ENCODE measurements at places on chromosomes 1 and 21. TPM values are rescaled to one million over a fixed set of nuclear protein-coding genes. Genes with fewer than 3 reads are reported as not detected.

TSPEAR gene
- polyA plus RNA-seq = 0.55 TPM

- H3K36me3 ChIP-seq = no peaks in the 10 kb centered on the region
- peaks cover 26% of the 10 kb centered on the region for H3K27me3 ChIP-seq
- H3K4me3 ChIP-seq = peak overlapping the region; percentile 4
- no peak for DNase-seq
Observed at GRCh38 chr1:50112193-50112592, 3.5 kb downstream of the ELAVL4 start.

DNA sequence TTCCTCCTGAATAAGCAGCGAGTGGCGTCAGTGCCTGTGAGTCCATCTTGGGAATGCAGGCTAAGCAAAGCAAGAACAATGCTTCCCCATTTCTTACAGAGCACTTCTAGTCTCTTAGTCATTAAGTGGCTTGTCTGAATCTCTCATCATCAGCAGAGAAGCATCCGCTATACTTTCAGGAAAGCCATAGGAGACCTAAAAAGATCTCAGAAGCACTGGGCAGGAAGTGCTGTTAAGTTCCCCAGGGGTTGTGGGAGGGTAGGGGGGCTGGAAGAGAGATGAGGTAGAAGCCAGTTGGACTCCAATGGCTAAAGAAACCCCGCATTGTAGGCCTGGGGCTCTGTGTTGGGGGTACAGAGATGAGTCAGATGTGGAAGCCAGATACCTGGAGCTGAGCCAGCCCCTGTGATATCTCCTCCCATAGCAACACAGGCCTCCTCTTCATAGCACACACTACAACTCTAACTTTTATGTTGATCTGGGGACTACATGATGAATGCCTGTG, 44.9 kb downstream of the SYT6 start:
- peak; percentile 24 for DNase-seq
- no peaks in the 10 kb centered on the region for H3K27me3 ChIP-seq
- H3K4me3 ChIP-seq = no peak overlapping the region
- H3K4me1 ChIP-seq = peaks cover 25% of the 10 kb centered on the region
- no peak overlapping the region for H3K27ac ChIP-seq

DNA sequence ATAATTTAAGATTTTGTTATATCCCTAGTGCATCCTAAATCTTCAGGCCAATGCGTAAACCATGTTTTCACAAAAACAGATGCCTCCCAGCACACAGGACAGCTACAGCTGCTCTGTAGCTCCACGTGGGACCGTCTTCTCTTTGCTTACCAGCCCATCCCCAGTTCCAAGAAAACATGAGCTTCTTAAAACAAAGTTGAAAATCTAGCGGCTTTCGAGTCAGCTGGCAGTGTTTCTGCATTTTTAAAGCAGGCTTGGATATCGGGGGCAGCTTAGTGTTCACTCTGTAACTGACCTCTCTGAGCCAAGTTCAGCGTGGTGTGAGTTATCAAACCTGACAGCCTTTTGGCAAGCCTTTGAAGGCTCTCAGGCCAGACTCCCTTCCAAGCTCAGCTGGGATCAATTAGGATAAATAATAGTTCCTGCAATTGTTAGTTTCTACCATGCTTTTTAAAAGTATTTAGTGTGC, 881.5 kb downstream of the LTN1 start:
- no peaks in the 10 kb centered on the region for H3K36me3 ChIP-seq
- peak; percentile 28 for DNase-seq
- no peak overlapping the region for H3K27ac ChIP-seq

DNA sequence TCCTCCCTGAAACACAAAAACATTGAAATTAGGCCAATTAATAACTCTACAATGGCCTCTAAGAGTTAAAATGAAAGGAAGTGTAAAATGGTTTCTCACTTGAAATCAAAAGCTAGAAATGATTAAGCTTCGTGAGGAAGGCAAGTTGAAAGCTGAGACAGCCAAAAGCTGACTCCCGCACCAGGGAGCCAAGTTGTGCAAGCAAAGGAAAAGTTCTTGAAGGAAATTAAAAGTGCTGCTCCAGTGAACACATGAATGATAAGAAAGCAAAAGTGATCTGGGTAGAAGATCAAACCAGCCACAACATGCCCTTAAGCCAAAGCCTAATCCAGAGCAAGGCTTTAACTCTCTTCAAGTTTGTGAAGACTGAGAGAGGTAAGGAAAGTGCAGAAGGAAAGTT, 22.8 kb downstream of the CYYR1 start:
- no peak overlapping the region for H3K4me3 ChIP-seq
- H3K36me3 ChIP-seq = no peaks in the 10 kb centered on the region
- DNase-seq = no peak
- no peaks in the 10 kb centered on the region for H3K4me1 ChIP-seq

- H3K4me1 ChIP-seq = no peaks in the 10 kb centered on the region
- no peak overlapping the region for H3K4me3 ChIP-seq
- no peaks in the 10 kb centered on the region for H3K27me3 ChIP-seq
- H3K36me3 ChIP-seq = no peaks in the 10 kb centered on the region
- DNase-seq = no peak
Observed at GRCh38 chr1:247908766-247909165, 11.3 kb upstream of the OR2T8 start.

DNA sequence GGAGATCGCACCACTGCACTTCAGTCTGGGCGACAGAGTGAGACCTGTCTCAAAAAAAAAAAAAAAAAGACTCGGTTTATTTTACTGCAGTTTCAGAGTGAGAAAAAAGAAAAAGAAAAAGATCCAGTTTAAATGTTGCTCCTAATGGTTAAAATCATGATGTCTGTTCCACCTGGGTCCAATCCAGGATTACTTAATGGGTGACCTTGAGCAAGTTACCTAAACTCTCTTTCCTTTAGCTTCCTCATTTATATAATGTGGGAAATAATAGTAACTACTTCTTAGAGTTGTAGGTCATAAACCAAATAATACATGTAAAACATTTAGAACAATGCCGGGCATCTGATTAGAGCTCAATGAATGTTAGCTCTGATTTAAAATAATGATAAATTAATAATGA, 19.4 kb upstream of the RNF11 start:
- H3K27me3 ChIP-seq = no peaks in the 10 kb centered on the region
- no peak overlapping the region for H3K27ac ChIP-seq
- no peaks in the 10 kb centered on the region for H3K36me3 ChIP-seq
- H3K4me1 ChIP-seq = no peaks in the 10 kb centered on the region
- no peak overlapping the region for H3K4me3 ChIP-seq

- H3K4me1 ChIP-seq = no peaks in the 10 kb centered on the region
- no peak overlapping the region for H3K27ac ChIP-seq
- DNase-seq = no peak
- H3K36me3 ChIP-seq = no peaks in the 10 kb centered on the region
- H3K4me3 ChIP-seq = no peak overlapping the region
Observed at GRCh38 chr1:98288494-98288893, 367.7 kb upstream of the DPYD start.

DNA sequence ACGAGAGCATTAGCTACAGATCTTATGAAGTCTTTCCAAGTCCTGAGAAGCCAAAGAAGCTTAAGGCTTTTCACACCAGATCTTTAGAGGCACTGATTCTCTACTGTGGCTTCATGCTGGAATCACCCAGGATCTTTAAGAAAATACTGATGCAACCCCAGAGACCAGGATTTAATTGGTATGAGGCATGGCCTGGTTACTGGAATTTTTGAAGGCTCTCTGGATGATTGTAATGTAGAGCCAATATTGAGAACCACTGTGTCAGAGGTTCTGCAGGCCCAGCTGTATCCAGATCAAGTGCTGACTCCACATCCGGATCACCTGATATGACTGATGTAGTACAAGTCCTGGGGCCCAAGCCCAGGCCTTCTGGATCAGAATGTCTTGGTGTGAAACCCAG, 105.7 kb downstream of the PLPPR5 start:
- H3K27ac ChIP-seq = no peak overlapping the region
- no peak overlapping the region for H3K4me3 ChIP-seq
- H3K27me3 ChIP-seq = no peaks in the 10 kb centered on the region
- no peak for DNase-seq

DNA sequence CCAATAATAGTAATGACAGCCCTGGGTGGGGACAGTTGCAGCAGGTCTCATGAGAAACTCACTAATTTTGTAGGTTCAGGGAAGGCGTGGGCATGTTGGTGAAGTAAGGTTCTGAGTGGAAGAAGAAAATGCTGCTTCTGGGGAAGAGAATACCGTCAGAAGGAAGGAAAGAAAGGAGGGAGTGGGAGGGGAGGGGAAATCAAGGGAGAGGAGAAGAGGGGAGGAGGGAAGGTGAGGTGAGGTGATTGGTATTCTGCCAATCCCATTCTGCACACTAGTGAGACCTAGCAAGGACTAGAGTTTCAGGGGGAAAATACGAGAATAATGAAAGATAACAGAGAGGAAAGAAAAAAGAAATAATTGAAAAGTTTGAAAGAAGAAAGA, 32.4 kb upstream of the MGST3 start:
- no peak for DNase-seq
- H3K4me3 ChIP-seq = peak overlapping the region; percentile 82
- peaks cover 5% of the 10 kb centered on the region for H3K4me1 ChIP-seq
- peaks cover 10% of the 10 kb centered on the region for H3K27me3 ChIP-seq
- no peaks in the 10 kb centered on the region for H3K36me3 ChIP-seq

GRCh38 chr1:192488058-192488457, 87.5 kb upstream of the RGS1 start:
- no peaks in the 10 kb centered on the region for H3K4me1 ChIP-seq
- no peak overlapping the region for H3K27ac ChIP-seq
- H3K4me3 ChIP-seq = no peak overlapping the region
- no peaks in the 10 kb centered on the region for H3K27me3 ChIP-seq

DNA sequence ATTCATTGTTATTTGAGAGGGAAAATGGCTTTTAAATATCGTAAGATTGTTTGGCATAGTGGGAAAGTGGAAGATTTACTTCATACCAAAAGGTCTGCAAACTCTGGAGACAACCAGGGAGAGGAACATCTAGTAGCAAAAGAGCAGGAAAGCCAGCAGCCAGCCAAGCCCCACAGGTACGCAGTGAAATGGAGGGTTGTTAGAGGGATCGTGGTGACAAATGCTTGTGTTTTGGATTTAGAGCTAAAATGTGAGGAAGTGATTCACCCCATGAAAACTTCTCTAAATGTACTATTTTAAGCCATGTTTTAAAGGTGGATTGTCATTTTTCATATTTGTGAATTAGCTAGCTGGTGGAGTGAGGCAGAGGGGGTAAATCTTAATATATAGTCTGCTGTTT, 69.3 kb downstream of the RPS6KC1 start:
- no peaks in the 10 kb centered on the region for H3K36me3 ChIP-seq

- H3K27me3 ChIP-seq = no peaks in the 10 kb centered on the region
- peaks cover 29% of the 10 kb centered on the region for H3K4me1 ChIP-seq
- no peak for DNase-seq
- no peaks in the 10 kb centered on the region for H3K36me3 ChIP-seq
- H3K27ac ChIP-seq = no peak overlapping the region
Observed at GRCh38 chr1:4269952-4270570, 370.0 kb upstream of the C1orf174 start.

DNA sequence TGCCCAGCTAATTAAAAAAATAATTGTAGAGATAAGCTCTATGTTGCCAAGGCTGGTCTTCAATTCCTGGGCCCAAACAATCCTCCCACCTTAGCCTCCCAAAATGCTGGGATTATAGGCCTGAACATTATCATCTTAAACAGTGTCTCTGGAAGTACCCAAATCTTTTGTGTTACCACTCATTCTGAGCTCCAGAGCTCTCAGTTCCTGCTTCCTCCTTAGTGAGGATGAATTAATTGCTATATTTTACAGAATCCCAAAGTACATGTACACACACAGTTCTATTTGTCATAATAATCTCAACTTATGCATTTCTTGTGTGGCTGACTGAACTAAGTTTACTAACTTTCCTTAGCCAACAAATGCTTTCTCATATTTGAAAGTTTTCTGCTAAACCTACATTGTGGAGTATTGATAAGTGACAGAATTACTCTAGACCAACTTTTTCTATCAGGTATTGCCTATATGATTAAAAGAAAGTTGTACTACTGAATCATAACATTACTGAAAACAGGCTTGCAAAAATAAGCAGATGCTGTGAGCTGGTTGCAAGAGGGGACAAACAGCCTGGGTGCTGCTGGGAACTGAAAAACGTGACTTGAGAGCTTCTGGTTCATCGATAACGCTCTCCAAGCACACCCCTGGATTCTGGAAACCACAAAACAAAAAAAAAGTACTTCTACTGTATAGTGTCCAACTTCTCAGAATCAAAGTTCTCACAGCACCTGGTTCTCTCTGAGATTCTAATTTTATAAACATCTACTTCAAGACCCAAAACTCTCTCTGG, 15.3 kb downstream of the VAV3 start:
- peaks cover 4% of the 10 kb centered on the region for H3K27me3 ChIP-seq
- no peak for DNase-seq
- no peak overlapping the region for H3K27ac ChIP-seq
- H3K4me3 ChIP-seq = no peak overlapping the region
- no peaks in the 10 kb centered on the region for H3K36me3 ChIP-seq
- no peaks in the 10 kb centered on the region for H3K4me1 ChIP-seq

GRCh38 chr1:31399976-31400375, 13.0 kb upstream of the SERINC2 start:
- H3K27me3 ChIP-seq = no peaks in the 10 kb centered on the region
- H3K4me3 ChIP-seq = no peak overlapping the region
- no peaks in the 10 kb centered on the region for H3K36me3 ChIP-seq
- peaks cover 2% of the 10 kb centered on the region for H3K4me1 ChIP-seq
- no peak for DNase-seq

DNA sequence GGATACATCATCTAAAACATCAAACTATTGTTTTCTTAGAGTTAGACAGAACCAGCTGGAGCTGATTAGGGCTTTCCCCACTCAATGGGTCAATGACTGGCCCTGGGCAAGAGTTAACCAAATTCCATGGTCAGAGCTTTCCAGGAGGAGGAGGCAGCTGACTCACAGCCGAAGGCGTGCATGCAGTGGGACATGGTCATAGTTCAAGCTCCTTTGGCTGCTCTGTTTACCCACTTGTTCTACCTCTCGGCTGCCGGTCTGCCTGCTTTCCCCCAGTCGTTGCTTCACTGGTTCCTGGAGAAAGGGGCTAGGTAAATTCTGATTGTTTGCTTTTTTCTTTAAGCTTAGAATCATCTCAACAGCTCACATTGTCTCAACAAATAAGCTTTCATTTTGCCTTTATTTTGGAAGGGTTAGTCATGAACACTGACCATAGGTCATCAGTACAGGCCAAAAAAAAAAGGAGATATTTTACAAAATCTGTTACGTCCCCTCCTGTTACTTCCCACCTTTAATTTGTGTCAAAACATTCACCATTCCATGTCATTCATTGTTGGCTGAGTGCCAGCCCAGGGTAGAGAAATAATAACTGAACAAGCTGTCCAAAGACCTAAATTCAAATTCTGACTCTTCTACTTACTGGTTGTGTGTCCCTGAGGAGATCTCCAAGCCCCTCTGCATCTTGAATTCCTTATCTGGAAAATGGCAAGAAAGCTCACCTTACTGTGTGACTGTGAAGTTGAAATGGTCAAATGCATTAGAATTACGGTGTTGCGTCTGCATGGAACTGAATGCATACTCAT, 12.0 kb downstream of the MAB21L3 start:
- no peaks in the 10 kb centered on the region for H3K27me3 ChIP-seq
- peaks cover 13% of the 10 kb centered on the region for H3K4me1 ChIP-seq
- peak; percentile 62 for DNase-seq
- no peak overlapping the region for H3K4me3 ChIP-seq
- peak overlapping the region; percentile 26 for H3K27ac ChIP-seq

GRCh38 chr21:41037936-41038335, 130.0 kb upstream of the BACE2 start:
- H3K27me3 ChIP-seq = no peaks in the 10 kb centered on the region
- no peaks in the 10 kb centered on the region for H3K36me3 ChIP-seq
- no peak overlapping the region for H3K4me3 ChIP-seq
- H3K27ac ChIP-seq = no peak overlapping the region
- no peaks in the 10 kb centered on the region for H3K4me1 ChIP-seq

GRCh38 chr1:162717548-162718184, 72.8 kb upstream of the HSD17B7 start:
- H3K27ac ChIP-seq = no peak overlapping the region
- no peak for DNase-seq
- H3K4me3 ChIP-seq = no peak overlapping the region
- H3K4me1 ChIP-seq = no peaks in the 10 kb centered on the region
- H3K36me3 ChIP-seq = no peaks in the 10 kb centered on the region
